Non-pigmented ciliary epithelial cell (primary cell): ENCODE measurements at places on chromosomes 12 and 14.

DNA sequence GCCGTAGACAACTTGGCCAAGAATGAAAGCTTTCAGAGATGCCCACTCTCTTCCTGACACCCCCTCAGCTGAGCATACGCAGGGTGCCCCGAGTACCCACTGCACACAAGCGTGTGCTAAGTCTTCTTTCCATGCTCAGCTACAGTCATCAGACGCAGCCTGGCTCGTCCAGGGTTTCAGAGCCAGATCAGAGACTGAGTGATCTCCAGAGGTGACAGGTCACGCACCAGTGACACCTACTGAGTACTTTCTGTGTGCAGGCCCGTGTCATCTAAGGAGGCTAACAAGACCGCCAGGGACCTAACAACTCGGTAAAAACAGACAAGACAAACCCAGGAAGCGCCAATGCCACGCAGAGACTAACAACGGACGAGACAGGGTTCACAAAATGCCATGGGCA is 25.1 kb downstream of the STX2 start:
- DNase-seq = no peak

GRCh38 chr12:15276088-15276698 is 46.1 kb upstream of the PTPRO start:
- no peak for DNase-seq

DNA sequence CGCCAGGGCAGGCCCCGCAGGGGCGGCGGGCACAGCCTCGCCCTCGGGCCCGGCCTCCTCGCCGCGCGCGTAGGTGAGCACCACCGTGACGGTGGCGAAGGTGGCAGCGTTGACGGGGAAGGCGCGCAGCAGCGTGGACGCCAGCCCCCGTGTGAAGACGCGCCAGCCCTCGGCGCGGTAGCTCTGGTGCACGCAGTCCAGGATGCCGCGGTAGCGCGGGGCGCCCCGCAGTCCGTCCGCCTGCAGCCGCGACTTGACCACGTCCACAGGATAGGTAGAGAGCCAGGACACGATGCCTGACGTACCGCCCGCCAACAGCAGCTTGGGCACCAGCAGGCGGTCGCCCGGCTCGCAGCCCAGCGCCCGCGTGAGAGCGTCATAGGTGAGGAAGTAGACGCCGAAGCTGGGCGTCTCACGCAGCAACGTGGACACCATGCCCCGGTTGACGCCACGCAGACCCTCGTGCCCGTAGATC is 13.9 kb downstream of the SLC25A29 start:
- DNase-seq = no peak

GRCh38 chr14:91674911-91675310 is 57.0 kb downstream of the CATSPERB start:
- DNase-seq = no peak

DNA sequence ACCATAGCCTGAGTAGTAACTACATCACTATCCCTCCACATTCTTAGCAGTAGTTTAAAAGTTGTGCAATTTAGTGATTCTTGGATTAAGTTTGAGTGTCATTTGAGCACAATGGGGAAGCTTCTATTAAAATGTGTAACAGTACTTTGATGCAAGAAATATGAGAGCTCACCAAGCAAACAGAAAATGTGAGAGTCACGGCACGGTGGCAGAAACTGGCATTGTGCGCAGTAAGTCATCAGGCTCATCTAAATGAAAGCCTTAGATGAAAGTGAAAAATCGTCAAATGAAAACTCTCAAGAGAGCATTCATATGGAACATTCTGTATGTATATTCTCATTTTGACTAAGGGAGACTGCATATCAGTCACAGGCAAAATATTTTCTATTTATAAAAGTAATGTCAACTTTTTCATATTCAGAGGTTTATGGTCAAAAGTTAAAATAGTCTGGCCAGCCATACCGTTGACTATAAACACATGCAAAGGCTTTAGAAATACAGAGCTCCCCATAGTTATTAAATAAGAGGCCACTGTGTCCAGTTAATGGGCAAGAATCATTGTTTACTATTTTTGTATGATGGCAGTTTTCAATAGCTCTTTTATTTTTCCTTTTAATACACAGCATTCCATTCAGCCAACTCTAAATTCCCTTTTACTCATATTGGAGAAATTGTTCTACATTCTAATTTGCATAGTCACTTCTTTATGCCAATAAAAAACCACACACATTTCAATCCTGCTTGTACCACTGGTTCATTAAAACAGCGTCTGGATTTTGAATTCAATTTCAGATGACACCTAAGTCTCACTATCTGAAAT is 167.9 kb downstream of the PRKD1 start:
- DNase-seq = no peak

- no peak for DNase-seq
These were observed 2.4 kb upstream of the WIF1 start for GRCh38 chr12:65123435-65124063.

DNA sequence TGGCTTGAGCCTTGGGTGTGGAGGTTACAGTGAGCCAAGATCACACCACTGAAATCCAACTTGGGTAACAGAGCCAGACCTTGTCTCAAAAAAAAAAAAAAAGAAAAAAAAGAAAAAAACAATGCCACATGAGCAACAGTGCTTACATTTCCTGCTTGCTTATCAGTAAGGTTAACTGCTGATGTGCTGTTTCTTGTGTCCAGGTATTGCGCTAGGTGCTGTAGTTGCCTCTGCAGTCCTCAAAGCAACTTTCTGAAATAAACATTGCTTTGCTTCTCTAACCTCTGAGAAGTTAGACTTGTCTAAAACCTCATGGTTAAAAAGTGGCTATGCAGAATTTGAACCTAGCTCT is 24.7 kb downstream of the RNF34 start:
- no peak for DNase-seq

DNA sequence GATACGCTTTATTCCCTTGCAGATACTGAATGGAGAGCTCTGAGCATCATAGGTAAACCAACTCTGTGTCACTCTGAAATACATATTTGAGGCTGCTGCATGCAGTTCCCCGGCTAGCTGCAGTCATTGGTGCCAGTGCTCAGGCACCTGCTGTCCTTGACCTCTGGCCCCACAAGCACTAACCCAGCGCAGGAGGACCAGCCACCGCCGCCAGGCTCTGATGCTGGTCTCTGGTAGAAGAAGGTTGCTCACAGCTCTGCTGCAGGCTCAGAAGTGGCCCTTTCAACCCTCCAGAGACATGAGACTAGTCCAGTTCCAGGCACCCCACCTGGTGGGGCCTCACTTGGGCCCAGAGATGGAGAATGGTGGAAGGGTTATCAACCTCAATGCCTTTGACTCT is 34.5 kb upstream of the PTPRB start:
- DNase-seq = no peak

DNA sequence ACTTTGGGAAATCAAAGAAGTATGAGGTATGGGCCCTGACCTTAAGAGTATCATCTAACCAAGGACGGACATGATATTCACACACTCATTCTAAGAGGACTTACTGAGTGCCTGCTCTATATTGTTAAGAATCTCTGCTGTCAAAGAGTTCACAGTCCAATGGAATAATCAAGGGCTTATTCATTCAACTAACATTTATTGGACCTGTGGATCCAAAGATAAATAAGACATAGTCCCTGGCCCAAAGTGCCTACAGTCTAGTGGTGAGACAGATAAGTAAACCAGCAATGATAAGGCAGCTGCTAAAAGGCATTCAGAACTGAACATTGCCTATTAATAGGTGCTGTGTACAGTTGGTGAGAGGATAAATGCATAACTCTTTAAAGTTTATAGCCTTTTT is 11.0 kb downstream of the WDR20 start:
- no peak for DNase-seq

DNA sequence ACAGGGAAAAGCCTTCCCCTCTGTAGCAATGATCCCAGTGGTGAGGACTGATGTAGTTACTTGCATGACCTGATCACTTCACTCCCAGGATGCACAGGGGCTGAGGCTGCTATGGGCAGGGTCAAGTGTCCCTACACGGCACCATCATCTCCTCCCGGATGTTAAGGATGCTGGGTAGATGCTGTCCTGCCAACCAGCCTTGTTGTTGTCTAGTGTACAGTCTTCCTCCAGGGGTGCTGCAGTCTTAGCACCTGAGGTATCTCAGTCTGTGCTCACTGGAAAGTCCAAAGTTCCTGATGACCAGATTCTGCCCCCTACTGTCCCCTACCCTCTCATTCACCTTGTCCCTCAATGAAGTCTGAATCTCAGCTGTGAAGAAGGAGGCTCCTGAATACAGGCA is 20.1 kb downstream of the CPM start:
- DNase-seq = no peak

GRCh38 chr14:73824127-73824526 is 27.5 kb upstream of the PTGR2 start:
- DNase-seq = no peak

GRCh38 chr14:32417956-32418552 is 89.0 kb downstream of the AKAP6 start:
- peak; percentile 44 for DNase-seq

DNA sequence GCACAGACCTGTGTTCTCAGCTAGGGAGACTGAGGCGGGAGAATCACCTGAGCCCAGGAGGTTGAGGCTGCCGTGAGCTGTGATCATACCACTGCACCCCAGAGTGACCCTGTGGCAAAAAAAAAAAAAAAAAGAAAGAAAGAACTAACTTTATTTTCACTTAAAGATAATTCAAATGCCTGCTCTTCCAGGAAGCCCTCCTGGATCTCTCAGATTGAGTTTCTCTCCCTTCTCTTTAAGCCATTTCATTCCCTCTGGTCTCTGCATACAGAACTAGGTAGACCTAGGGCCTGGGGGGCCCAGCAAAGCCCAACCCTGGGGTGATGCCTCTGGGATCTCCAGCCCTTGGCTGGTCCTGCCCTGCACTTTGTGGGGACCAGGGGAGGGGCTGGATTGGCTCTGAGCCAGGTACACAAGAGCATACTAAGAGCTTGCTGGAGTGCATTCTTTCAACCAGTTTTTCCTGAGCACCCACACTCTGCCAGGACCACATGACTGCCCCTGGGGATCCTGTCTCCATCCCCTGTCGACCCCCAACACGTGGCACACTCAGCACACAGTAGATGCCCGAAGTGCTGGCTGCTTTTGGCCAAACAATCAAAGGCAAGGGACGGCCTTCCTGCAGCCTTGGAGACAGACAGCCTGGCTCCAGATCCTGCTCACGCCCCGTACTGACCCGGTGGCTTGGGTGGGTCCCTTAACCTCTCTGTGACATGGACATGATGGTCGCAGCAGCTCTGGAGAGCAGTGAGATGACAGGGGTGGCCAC is 52.7 kb downstream of the CYP46A1 start:
- no peak for DNase-seq

DNA sequence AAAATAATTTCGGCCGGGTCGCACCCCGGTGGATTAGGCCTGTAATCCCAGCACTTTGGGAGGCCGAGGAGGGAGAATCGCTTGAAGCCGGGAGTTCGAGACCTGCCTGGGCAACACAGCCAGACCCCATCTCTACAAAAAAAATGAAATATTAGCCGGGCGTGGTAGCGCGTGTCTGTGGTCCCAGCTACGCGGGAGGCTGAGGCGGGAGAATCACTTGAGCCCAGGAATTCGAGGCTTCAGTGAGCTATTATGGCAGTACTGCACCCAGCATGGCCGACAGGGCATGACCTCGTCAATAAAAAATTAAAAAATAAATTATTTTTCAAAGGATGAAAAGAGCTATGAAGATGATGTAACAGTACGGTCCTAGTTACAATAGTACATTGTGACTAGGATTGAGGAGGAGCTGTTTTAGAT is 523 bp downstream of the GTF2H3 start:
- no peak for DNase-seq

DNA sequence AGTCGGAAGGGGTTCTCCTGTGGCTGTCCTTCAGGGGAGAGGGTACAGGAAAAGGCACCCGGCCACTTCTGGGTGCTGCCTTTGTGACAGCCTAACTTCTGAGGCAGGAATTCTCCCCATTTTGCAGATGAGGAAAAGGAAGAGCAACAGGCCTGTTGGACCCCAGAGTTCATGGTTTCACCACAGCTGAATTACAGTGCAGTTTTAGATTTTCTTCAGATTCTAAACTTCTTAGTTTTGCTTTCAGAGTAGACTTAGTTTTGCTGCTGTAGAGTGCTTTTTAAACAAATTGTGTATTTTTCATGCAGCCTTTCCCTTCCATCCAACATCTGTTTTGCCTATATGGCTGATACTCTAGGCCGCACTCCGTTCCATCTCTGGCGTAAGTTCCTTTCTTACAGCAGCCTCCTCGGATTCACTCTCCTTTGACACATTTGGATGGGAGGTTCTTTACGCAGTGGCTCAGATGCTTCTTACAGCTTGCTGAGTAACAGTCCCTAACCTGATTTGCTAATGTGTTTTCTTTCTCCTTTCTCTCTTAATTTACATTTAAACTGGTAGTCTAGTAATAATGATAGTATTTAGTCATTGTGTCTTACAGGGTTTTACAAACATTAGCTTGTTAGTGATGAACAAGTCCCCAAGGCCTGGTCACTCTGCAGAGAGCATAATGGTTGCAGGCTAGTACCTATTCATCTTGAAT is 7.8 kb downstream of the TRAF3 start:
- DNase-seq = no peak

DNA sequence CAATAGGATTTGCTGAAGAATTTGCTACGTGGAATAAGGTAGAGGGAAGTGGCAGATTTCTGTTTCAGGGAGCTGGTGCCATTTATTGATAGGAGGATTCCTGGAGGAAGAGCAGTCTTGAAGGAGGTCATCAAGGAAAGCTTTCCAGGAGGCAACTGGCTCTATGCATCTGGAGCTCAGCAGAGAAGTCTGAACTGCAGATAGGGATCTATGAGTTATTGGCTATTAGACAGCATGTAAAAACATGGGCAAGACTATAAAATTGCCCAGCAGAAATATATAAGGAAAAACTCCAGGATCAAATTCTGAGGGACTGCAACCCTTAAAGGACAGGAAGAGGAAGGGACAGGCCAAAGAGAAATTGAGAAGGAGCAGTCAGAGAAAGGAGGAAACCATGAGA is 8.9 kb upstream of the RAP1B start:
- DNase-seq = no peak

- no peak for DNase-seq
These were observed 54.3 kb upstream of the STRN3 start for GRCh38 chr14:31080484-31080883.

- no peak for DNase-seq
These were observed 135.7 kb upstream of the PWP1 start for GRCh38 chr12:107549651-107550480.

GRCh38 chr14:71399057-71399487 is 491.8 kb downstream of the PCNX1 start:
- DNase-seq = no peak

DNA sequence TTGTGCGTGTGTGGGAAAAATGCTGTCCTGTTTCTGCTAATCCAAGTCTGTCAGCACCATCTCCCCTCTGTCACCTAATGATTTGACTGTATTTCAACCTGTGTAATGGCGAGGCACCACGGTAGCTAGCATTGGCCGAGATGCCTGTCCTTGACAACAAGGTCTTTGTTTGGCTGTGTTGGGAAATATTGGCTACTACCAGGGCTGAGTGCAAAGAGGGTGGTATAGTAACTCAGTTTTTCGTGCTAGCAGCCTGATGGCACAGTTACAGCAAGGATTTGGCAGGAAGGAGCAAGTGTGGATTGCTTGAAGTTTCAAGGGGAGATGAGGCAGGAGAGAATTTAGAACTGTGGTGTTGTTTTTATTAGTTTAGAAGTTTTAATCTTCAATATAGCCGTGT is 440.3 kb upstream of the RGS6 start:
- DNase-seq = no peak
